ENCODE measurements at places on chromosomes 11 and 22.

DNA sequence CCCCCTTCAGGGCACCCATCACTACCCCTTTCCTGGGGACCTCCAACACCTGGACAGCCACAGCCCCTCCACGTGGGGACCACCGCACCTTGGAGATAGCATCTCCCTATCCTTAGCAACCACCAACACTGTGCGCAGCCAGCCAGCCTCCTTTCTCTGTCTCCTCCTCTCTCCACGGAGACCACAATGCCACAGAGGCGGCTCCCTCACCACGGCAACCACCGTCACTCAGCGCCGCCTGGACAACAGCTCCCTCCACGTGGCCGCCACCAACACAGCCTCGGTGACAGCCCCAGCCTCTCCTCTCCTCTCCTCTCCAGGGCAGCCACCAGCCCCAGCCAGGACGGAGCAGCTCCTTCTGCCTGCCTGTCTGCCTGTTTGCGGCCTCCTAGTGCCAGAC is 10.5 kb downstream of the ELFN2 start:
- no peak for DNase-seq

DNA sequence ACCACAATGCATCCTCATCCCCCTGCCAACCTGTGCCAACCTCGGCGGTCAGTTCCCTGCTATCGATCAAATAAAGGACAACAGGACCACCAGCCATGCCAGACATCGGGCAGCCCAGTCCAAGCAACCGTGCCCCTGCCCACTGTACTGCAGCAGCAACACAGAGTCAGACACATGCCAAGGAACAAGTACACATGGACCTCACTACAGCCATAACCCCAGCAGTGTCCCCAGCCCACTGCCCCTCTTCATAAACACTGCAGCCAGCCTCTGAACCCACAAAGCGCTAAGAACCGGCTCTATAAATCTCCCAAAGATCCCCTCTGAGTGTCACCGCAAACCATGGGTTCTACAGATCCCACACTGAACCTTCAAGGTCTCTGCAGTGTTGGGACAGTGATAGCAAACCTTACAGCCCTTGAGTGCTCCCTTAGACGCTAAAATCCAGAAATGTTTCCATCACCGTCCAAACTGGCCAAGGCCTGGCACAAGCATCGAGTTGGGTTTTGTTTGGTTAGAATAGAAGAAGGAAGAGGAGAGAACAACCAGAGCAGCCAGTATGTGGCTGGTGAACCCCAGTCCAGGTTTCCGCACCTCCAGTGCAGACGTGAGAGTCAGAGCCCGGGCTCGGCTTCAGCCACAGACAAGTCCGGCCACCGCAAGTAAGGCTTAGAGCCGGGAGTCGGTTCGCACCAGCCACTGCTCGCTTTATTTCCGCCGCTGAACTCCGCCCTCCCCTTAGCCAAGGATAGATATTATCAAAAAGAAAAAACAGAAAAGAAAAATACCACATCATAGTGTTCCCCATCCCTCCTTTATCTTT is 7.9 kb downstream of the PAX6 start:
- no peak for DNase-seq

- no peak for DNase-seq
Observed at GRCh38 chr11:57585301-57585700, 12.2 kb upstream of the SERPING1 start.

GRCh38 chr11:100789500-100789899 is 102.4 kb downstream of the ARHGAP42 start:
- no peak for DNase-seq

GRCh38 chr11:12524865-12525264 is 147.5 kb downstream of the PARVA start:
- no peak for DNase-seq

GRCh38 chr11:100810146-100810545 is 123.1 kb downstream of the ARHGAP42 start:
- no peak for DNase-seq

GRCh38 chr11:12552692-12553091 is 121.5 kb upstream of the TEAD1 start:
- DNase-seq = no peak

- DNase-seq = no peak
Observed at GRCh38 chr11:116972691-116973090, 125.5 kb downstream of the SIK3 start.

- DNase-seq = no peak
Observed at GRCh38 chr11:69825941-69826340, 6.7 kb upstream of the FGF3 start.

GRCh38 chr11:13947379-13947778 is 15.1 kb upstream of the SPON1 start:
- DNase-seq = no peak

Data from ACHN (cell line).